ENCODE measurements at places on chromosomes 2 and 18.
A peak's percentile ranks its signal among the peaks of the same experiment; 100 is the strongest.

GRCh38 chr2:33678436-33678835, 79.3 kb upstream of the FAM98A start:
- DNase-seq: no peak

DNA sequence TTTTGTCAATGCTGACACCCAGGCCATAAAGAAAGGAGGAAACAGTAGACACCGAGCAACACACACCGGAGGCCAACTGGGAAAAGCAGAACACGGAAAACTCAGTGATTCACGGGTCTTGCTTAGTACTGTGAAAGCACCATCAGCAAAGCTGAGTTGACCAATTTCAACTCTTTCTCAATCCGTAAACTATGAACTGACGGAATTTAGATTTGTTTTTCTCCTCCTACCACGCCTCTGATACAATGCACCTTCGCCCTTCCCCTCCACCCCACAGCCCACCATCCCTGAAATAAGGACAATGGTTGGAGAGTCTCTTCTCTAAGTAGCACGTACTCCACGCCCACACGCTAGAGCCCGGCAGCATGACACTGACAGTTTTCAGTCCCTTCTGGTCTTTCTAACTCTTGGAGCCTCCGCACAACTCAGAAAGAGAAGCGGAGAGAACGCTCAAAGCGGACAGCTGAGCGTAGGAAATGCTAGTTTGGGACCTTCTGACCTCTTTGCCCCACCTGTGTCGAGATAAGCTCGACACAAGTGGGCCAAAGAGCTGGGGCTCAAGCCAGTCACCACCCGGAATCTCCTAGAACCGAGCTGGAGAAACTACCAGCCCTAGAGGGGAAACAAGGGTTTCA, 669 bp downstream of the LNPK start:
- peak; percentile 11 for DNase-seq

GRCh38 chr2:231640241-231640640, 47.6 kb downstream of the TEX44 start:
- DNase-seq: no peak

- DNase-seq: no peak
These were observed 1113.6 kb upstream of the PIK3C3 start for GRCh38 chr18:40841467-40841866.

DNA sequence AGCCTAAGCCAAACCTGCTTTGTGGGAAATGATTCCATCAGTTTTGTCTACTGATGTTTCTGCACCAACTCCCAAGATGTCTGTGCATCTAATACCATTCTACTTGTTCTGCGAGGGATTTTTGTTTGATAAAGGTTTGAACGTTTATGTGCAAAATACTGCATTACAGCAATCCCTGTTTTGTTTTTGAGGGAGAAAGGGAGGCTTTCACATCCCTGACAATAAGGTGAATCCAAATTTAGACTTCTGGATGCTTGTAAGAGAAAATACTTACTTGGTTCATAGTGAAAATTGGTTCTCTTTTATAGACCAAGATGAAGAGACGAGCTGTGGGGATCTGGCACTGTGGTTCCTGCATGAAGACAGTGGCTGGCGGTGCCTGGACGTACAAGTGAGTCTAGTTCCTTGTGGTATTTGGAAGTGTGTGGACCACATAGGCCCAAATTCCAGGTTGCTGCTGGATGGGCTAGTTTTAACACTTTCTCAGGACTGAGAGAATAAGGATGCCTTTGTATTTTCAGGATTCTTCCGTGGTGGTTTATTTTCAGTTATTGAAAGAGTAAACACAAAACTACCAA, 1.1 kb downstream of the RPL37A start:
- DNase-seq: no peak

DNA sequence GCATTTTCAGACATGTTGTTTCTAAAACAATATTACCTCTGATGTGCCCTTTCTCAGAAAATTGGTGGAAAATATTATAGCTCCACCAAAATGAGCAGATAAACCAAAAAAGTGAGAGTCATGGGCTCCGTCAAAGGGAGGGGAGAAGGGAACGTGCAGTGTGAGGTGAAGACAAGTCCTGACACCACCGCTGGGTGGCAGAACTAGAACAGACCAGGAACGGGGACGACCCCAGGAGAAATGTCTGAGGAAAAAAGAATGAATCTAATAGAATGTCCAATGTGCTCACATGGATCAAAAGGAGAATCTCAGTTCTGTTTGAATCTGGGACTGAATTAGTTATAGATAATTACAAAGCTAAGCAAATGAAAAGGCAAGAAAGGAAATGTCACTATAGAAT, 22.6 kb upstream of the BCL2 start:
- DNase-seq: no peak

- DNase-seq: no peak
These were observed 35.0 kb downstream of the SRSF7 start for GRCh38 chr2:38716185-38716584.

DNA sequence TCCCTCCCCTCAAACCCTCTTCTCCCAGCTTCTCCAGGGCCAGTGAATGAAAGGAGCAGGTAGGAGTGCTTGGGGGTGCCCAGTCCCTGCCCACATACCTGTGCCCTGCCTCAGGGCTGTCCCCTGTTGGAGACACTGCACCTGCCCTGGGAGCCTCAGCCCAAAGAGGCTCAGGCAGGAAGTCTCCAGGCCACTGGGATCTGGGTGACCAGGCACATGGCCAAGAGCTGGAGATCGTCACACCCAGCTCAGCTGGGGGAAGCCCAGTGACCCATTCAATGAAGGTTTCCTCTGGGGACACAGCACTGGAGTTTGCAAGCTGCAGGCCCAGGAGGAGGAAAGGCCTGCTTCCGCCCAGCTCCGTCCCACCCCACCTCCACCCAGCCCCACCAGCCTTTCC, 156.4 kb downstream of the ZFP36L2 start:
- no peak for DNase-seq

DNA sequence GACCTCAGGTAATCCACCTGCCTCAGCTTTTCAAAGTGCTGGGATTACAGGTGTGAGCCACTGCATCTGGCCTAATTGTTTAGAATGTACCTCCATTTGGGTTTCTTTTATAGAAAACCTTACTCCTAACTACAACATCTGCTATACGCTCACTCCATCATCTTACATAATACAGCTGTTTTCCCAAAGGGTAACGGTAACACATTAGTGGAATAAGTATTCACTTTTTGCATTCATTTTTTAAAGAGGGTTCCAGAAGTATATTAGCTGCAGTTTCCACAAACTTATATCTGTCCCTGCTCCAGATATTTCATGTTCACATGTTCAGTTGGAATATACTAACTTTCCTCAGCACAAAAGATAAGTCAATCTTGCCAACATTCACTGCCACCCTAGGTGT, 640.1 kb upstream of the FSHR start:
- DNase-seq: no peak

DNA sequence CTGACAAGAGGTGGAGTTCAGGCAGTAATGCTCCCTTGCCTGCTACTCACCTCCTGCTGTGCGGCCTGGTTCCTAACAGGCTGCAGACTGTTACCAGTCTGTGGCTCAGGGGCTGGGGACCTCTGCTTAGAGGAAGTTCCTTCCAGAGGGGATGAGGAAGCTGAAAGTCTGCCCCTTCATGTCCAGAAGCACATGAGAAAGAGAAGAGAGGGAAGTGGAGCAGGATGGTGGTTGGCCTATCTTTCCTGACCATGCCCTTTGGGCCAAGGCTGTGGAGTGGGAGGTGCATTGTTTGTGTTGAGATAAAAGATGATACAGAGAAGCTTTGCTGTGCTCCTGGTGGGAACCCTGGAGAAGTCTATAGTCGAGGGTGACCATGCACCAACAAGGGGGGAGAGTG, 112.5 kb downstream of the LPIN1 start:
- no peak for DNase-seq

GRCh38 chr2:25606892-25607291, 66.5 kb downstream of the DTNB start:
- no peak for DNase-seq

GRCh38 chr2:152607793-152608300, 109.4 kb downstream of the PRPF40A start:
- DNase-seq: no peak

DNA sequence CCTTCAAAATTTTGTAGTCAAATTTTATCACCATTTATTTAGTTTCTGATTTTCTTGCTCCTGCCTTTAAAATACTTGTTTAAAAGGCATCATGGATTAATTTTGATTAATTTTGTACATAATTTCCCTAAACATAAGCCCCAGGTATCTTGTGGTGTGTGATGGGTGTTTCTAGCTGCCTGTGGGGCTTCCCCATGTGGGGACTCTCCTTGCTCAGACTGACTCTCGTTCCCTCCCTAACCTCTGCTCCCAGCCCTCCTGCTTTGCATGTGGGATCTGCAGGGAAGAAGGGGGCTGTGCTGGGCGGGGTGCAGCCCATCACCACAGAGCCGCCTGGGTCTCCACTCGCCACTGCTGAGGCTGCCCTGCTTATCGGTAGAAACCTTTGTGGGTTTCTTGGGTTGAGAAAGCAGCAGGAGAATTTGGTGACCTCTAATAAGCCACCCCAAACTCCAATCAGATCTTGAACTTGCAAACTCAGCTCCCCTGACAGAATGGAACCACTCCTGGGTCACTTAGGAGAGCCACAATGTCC, 72.5 kb downstream of the MRPS9 start:
- no peak for DNase-seq

GRCh38 chr2:174342686-174343342, 8.1 kb downstream of the SP9 start:
- no peak for DNase-seq

GRCh38 chr2:1479346-1479745, 66.1 kb downstream of the TPO start:
- no peak for DNase-seq

DNA sequence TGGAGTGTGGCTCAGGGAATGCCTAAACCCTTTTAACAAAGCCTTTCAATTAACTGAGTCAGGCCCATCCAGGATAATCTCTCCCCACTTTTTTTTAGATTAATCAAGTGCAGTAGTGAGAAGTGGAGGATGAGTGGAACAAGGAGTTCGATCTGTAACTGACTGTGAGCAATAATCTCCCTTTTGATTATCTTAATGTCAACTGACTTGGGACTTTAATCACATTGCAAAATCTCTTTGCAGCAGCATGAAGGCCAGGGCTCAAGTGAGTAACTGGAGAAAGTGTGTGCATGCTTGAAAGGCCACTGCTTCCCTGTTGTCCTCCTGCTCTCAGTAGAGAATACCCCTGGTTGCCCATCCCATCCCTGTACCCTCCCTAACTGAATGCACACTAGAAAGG, 32.1 kb upstream of the HS6ST1 start:
- DNase-seq: no peak

DNA sequence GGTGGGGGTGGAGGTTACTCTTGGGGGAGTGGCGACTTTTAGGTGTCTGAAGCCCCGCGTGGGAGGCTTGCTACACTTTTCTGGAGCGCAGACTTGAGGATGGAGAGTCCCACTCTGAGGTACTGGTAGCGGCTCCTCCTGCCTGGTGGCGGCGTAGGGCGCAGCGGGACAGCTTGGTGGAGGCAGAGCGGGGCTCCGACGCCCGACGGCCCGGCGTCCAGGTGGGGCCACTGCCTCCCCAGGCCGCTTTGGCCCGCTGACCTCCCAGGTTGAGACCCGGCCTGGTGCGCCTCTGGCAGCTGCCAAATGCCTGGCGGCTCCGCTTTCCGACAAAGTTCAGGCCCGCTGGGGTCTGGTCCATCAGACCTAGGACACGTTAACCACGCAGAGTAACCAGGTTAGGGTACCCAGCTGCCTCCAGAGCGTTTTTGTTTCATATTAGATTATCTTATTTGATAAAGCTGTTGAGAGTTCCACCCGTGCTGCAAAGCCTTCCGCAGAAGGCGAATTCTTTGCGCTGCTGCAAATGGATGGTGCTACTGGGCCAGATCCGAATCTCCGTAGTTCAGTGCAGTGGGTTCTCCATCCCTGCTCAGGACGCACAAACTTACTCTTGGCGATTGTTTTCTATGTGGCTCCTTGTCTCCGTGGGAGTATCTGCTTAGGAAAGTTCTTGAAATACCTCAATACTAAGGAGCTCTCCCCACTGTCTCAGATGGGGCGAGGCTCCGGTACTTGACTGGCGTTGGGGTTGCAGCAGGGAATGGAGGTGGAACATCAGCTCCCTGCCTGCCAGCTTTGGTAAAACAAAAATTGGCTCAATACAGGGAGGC, 405.9 kb downstream of the XIRP2 start:
- DNase-seq: no peak

DNA sequence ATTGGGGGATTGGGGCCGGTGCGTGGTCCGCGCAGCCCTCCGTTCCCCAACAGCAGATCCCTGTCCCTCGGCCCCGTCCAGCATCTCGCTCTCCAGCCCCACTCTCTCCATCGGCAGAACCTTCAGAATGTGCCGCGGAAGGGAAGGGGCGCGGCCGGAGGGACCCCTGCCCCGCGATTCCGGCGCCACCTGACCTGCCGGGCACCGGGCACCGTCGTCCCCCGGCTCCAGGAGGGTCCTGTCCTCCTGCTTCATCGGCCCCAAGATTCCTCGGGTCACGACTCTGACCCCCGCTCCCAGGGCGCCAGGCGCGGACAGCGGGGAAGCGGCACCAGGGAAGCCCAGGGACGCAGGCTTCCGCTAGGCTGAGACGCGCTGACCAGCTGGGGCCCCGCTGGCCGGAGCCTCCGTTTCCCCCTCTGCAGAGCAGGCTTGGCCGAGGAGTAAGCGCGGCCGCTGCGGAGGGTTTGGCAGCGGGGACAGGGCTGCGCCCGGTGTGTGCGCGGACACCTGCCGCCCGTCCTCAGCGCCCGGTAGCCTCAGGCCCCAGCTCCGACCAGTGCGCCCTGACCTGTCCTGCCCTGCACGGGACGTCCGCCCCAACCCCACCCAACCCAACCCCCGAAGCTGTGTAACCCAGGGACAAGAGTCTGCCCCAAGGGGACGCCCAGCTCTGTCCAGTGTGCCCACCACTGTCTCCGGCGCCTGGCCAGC, 16.8 kb upstream of the BOK start:
- DNase-seq: no peak

- no peak for DNase-seq
These were observed 124.0 kb downstream of the TMEM200C start for GRCh38 chr18:5771343-5771742.

- no peak for DNase-seq
These were observed 20.7 kb downstream of the SFT2D3 start for GRCh38 chr2:127721978-127722355.

GRCh38 chr2:185127412-185127811, 529.1 kb downstream of the ZNF804A start:
- no peak for DNase-seq

DNA sequence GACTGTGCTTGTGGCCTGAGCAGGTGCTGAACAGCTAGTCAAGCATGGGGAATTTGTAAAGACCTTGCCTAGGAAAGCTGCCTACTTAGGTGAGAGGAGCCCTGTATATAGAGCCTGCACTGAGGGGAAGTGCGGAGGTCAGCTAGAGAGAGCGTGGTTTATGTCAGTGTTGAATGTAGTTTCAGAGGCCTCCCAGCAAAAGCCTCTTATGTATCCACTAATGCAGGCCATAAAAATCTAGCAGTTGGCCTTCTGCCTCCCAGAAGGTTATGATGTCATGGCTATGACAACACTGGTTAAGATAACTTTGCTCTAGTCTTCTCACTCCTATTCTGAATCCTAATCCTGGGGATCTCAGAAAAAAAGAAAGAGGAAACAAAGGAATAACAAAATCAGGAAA, 88.9 kb downstream of the ASXL3 start:
- no peak for DNase-seq

DNA sequence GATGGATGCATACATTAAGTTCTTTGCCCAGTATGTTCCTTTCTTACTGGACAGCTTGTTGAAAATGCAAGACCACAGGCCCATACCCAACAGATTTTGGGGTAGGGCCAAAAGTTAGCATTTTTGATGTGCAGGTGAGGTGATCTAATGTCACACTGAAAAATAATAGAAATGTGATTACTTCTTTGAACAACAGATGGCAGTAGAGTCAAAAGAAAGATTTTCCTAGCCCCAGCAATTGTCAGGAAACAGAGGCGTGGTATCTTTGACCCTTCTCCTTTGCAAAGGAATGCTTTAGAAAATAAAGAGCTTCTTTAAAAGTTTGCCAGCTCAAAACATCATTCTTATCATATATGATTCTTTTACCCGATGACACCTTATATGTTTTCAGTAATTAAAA, 343.6 kb upstream of the SYT4 start:
- no peak for DNase-seq

All from NCI-H1930 (cell line).